ENCODE measurements at places on chromosomes 4 and X.

DNA sequence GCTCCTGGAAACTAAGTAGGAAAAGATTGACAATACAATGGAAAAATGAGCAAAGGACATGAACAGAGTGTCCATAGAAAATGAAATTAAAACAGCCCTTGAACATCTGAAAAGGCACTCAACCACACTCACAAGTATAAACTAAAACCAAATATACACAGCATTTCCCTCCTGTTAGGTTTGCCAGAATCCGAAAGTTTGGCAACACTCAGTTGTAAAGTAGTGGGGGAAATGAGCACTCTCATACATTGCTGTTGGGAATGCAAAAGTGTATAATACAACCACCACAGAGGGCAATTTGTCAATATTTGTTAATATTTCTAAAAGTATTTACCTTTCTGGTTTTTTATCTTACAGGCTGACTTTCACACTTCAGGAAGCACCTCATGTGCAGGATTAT is 84.2 kb upstream of the TMEM164 start:
- no peak for DNase-seq

DNA sequence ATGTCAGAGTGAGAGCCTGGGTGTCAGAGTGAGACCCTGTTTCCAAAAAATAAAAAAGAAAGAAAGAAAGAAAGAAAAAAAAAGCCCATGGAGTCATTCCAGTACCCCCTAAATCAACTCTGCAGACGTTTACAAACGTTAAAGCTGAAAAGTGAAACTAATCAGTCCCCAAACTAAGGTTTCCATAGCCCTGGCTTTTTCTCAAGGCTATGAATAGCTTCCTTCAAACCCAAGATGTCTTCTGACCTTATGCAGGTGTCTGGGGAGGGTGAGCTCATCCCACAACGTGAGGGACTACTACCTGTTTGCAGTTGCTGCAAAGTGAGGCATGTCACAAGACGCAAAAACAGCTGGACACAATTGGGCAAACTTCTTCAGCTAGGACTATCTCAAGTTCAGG is 144.0 kb downstream of the SH3KBP1 start:
- DNase-seq = no peak

- DNase-seq = peak; percentile 40
Measured at GRCh38 chr4:15754323-15754722, 23.8 kb upstream of the CD38 start.

- DNase-seq = no peak
Measured at GRCh38 chr4:7514789-7515188, 80.1 kb upstream of the PSAPL1 start.
